H1 (cell line): ENCODE measurements at places on chromosomes 13 and 19. TPM values are rescaled to one million over a fixed set of nuclear protein-coding genes. Genes with fewer than 3 reads are reported as not detected.

- H3K27me3 ChIP-seq: no peaks in the 10 kb centered on the region
- no peak overlapping the region for H3K4me3 ChIP-seq
- no peak for DNase-seq
- H3K4me1 ChIP-seq: no peaks in the 10 kb centered on the region
- H3K27ac ChIP-seq: no peak overlapping the region
Observed at GRCh38 chr19:19749117-19749907, 16.4 kb upstream of the ZNF14 start.

The ZNF677 gene
- total RNA-seq: 28.0 and 29.6 TPM in 2 replicates

DNA sequence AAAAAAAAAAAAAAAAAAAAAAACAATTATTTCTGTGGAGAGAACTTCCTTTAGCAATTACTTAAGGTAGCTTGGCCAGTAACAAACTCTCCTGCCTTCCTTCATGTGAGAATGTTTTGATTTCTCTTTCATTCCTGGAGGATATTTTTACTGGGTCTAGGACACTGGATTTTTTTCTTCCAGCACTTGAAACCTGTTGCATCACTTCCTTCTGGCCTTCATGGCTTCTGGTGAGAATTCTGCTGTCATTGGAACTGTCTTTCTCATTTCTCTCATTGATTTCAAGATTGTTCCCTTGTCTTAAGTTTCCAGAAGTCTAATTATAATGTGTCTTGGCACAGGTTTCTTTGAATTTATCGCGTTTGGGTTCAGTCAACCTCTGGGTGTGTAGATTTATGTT lies 19.3 kb upstream of the RAB20 start:
- H3K4me1 ChIP-seq: no peaks in the 10 kb centered on the region
- no peaks in the 10 kb centered on the region for H3K36me3 ChIP-seq
- DNase-seq: no peak
- H3K4me3 ChIP-seq: no peak overlapping the region
- H3K27ac ChIP-seq: no peak overlapping the region

GRCh38 chr13:32669030-32669646 lies 82.9 kb downstream of the PDS5B start:
- DNase-seq: no peak
- no peak overlapping the region for H3K4me3 ChIP-seq
- H3K36me3 ChIP-seq: peaks cover 2% of the 10 kb centered on the region; the same call in 1 of the 2 replicates
- H3K4me1 ChIP-seq: no peaks in the 10 kb centered on the region
- H3K27me3 ChIP-seq: no peaks in the 10 kb centered on the region

DNA sequence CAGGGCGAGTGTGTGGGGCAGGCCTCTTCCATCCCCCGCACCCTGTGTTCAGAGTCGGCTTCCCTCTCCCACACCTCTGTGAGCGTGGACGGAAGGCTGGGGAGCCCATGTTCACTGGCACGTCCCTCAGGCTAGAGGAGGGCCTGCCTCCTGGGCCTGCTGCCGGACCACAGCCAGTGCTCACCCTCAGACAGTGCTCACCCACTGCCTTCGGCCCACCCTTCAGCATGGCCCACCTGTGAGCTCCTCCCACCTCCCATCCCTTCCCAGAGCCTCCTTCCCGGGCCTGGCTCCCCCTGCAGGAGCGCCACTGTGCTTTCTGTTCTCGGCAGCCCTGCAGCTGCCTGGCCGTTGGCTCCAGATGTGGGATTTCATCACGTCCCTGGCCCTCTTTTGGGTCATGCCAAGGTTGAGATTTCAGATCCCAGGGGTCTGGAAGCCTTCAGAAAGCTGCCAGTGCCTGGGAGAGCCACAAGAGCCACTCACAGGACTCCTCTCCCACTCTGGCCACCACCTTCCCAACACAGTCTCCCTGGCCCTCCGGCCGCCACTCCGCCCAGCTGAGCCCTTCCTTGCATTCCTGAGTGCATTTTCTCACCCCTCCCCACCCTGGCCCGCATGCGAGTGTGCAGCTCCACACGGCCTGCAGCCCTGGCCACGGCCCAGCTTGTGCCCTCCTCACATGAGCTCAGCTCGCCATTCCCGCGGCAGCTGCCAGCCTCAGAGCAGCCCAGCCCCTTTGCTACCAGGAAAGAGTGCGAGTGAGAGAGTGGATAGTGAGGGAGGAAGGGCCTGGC lies 25.3 kb downstream of the CAPN12 start:
- H3K4me1 ChIP-seq: no peaks in the 10 kb centered on the region
- H3K27ac ChIP-seq: no peak overlapping the region; the same call in 1 of the 2 replicates
- no peak for DNase-seq
- no peaks in the 10 kb centered on the region for H3K27me3 ChIP-seq
- H3K4me3 ChIP-seq: no peak overlapping the region

The FCGBP gene
- 2.9 and 3.1 TPM in 2 replicates for total RNA-seq

DNA sequence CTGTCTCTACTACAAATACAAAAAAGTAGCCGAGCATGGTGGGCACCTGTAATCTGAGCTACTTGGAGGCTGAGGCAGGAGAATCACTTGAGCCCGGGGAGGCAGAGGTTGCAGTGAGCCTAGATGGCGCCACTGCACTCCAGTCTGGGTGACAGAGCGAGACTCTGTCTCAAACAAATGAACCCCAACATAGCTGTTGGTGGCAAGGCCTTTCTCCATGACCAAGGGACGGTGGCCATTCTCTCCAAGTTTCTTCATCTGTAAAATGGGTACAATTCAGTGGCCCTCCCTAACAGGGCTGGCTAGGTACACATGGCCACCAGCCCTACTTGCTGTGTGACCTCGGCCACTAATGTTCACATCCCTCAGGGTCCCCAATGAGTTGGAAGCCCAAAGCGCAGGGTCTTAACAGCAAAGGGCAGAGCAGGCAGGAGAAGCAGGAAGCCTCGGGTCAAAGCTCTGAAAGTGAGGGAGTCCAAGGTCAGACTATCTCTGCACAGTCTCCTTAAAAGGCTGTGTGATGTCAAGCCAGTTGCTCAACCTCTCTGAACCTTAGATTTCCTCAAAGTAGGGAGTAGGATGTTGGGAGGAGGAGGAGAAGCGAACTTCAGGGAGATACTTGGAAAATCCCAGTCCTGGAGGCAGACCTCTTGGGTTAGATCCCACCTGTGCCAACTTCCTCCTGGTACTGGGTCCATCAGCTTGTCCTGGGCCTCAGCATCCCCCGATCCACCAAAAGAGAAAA lies 2.7 kb downstream of the JUND start:
- no peak overlapping the region for H3K27ac ChIP-seq
- no peak for DNase-seq
- no peaks in the 10 kb centered on the region for H3K27me3 ChIP-seq
- peaks cover 4% of the 10 kb centered on the region; the same call in 1 of the 2 replicates for H3K4me1 ChIP-seq
- peak overlapping the region; percentile 88 for H3K4me3 ChIP-seq
- H3K36me3 ChIP-seq: peaks cover 5% of the 10 kb centered on the region

The NLRP9 gene
- not detected in 2 replicates for total RNA-seq

- DNase-seq: no peak
- no peaks in the 10 kb centered on the region for H3K4me1 ChIP-seq
- H3K27me3 ChIP-seq: no peaks in the 10 kb centered on the region
Observed at GRCh38 chr13:109654341-109655205, 131.8 kb downstream of the IRS2 start.

The KLK3 gene
- not detected in 2 replicates for total RNA-seq

The ATCAY gene
- 31.6 and 33.8 TPM in 2 replicates for total RNA-seq

DNA sequence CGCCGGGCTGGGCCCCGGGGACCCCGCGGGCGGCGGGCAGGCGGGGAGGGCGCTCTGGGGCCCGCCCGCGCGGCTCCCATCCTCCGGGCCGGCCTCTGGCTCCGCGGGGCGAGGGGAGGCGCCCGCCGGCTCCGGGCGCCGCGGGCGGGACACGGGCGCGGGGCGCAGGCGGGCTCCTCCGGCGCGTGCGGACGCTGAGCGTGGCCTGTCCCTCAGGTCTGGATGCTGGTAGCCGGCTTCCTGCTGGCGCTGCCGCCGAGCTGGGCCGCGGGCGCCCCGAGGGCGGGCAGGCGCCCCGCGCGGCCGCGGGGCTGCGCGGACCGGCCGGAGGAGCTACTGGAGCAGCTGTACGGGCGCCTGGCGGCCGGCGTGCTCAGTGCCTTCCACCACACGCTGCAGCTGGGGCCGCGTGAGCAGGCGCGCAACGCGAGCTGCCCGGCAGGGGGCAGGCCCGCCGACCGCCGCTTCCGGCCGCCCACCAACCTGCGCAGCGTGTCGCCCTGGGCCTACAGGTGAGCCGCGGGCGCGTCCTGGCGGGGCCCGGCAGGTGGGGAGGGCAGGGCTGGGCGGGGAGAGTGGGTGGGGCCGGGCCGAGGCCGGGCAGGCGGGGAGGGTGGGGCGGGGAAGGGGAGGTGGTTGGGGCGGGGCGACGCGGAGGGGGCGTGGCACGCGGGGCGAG lies 420 bp downstream of the IL17D start:
- peaks cover 16% of the 10 kb centered on the region for H3K27me3 ChIP-seq
- peak; percentile 83 for DNase-seq

- no peak overlapping the region for H3K27ac ChIP-seq
- DNase-seq: no peak
- H3K36me3 ChIP-seq: peaks cover 7% of the 10 kb centered on the region; the same call in 1 of the 2 replicates
- H3K4me3 ChIP-seq: no peak overlapping the region
Observed at GRCh38 chr19:13995878-13996765, 10.0 kb downstream of the RFX1 start.

DNA sequence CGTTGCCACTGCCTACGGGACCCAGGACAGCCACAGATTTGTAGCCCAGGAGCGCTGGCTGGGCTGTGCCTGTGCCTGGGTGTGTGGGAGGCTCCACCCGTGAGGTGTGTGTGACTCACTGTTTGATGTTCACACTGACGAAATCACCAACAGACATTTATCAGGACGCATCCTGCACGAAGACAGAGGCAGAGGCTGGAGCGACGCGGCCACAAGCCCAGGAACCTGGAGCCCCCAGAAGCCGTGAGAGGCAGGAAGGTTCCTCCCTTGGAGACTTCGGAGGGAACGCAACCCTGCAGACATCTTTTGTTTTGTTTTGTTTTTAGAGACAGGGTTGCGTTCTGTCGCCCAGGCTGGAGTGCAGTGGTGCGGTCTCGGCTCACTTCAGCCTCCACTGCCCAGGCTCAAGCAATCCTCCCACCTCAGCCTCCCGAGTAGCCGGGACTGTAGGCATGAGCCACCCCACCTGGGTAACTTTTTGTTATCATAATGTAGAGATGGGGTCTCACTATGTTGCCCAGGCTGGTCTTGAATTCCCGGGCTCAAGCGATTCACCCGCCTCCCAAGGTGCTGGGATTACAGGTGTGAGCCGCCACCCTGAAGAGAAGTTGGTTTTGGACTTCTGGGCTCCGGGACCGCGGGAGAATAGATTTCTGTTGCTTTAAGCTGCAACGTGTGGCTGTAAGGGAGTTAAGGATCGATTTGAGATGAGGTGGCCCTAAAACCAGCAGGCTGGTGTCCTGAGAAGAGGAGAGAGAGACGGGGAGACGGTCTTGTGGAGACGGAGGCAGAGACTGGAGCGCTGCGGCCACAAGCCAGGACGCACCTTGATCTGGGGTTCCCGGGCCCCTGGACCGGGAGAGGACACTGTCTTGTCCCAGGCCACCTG lies 24.9 kb upstream of the WDR18 start:
- H3K27me3 ChIP-seq: no peaks in the 10 kb centered on the region
- H3K36me3 ChIP-seq: peaks cover under 1% of the 10 kb centered on the region
- peaks cover 5% of the 10 kb centered on the region for H3K4me1 ChIP-seq

- H3K27ac ChIP-seq: no peak overlapping the region
- peaks cover 41% of the 10 kb centered on the region for H3K36me3 ChIP-seq
- no peaks in the 10 kb centered on the region for H3K4me1 ChIP-seq
- DNase-seq: no peak
- H3K4me3 ChIP-seq: no peak overlapping the region
- H3K27me3 ChIP-seq: no peaks in the 10 kb centered on the region
Observed at GRCh38 chr19:11612816-11613511, 15.7 kb downstream of the ZNF627 start.

The SHC2 gene
- total RNA-seq: 3.5 and 4.4 TPM in 2 replicates

DNA sequence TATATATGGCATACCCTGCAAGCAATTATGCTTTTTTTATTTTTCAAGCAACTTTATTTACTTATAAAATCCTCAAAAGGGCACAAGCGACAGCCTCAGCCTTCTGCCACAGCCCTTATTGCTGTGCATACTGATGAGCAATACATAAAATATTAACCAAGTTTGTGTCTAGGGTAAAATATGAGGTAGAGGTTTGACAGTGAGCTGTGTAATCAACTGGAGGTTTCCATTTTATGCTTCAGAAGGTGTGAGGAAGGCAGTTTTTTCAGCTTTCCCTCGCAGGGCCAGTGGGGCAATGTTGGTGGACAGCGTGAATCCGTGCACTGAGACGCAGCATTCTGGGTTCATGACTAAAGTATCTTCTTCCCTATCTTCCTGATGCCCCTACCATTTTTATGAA lies 310.4 kb downstream of the IRS2 start:
- H3K27ac ChIP-seq: no peak overlapping the region
- DNase-seq: no peak
- no peak overlapping the region for H3K4me3 ChIP-seq
- H3K27me3 ChIP-seq: no peaks in the 10 kb centered on the region
- no peaks in the 10 kb centered on the region for H3K36me3 ChIP-seq
- no peaks in the 10 kb centered on the region for H3K4me1 ChIP-seq

The VAV1 gene
- 0.21 and 0.22 TPM in 2 replicates for total RNA-seq

DNA sequence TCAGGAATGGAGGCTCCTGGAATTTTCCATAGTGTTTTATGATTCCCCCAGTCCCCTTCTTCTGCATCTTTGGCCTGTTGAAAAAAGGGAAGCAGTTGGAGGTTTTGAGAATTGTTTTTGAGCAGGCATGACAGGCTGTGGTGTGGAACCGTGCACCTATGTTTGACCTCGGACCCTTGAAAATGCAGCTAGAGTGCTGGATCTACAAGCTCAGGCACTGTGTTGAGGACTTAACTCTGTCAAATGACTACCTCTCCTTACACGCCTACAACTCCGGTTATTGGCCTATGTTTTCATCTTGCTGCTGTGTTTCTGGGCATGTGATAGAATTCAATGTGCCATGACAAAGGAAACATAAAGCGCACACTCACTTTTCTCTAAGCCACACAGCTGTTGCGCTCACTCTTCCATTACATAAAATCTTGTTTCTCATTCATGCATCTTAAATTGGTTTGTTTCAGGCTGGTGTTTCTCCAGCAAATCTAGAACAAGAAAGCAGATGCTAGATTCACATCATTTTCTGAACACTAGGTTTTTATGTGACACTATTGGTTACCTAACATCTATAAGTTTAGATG lies 616.6 kb downstream of the FGF9 start:
- no peak overlapping the region for H3K4me3 ChIP-seq
- H3K36me3 ChIP-seq: no peaks in the 10 kb centered on the region
- DNase-seq: no peak
- no peak overlapping the region for H3K27ac ChIP-seq
- no peaks in the 10 kb centered on the region for H3K27me3 ChIP-seq
- H3K4me1 ChIP-seq: no peaks in the 10 kb centered on the region

The FXYD1 gene
- 8.1 and 10.3 TPM in 2 replicates for total RNA-seq

DNA sequence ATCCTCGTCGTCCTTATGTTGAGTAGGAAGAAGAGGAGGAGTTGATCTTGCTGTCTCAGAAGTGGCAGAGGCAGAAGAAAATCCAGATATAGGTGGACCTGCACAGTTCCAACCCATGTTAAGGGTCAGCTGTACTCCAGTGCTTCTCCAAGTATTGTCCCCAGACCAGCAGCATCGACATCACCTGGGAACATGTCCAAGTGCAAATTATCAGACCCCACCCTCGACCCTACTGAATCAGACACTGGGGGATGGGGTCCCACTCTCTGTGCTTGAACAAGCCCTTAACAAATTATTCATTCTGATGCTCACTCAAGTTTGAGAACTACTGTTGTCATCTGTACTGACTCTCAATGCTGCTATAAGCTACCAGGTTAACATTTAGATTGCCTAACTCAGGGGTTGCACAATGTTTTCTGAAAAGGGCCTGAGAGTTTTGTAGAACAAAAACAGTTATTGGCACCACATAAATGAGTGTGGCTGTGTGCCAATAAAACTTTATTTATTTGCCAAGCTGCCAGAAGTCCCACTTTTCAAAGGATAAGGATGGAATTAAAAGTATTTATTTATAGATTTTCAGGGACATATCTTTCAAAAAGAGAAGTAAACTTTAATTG lies 226.7 kb upstream of the IPO5 start:
- DNase-seq: no peak
- no peaks in the 10 kb centered on the region for H3K36me3 ChIP-seq
- no peak overlapping the region for H3K4me3 ChIP-seq
- H3K27ac ChIP-seq: no peak overlapping the region
